ENCODE measurements at places on chromosomes 3 and 15.

DNA sequence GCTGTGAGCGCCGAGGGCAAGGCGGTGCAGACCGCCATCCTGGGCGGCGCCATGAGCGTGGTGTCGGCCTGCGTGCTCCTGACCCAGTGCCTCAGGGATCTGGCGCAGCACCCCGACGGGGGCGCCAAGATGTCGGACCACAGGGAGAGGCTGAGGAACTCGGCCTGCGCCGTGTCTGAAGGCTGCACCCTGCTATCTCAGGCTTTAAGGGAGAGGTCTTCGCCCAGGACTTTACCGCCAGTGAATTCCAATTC is 2.3 kb downstream of the TLNRD1 start:
- DNase-seq: no peak

DNA sequence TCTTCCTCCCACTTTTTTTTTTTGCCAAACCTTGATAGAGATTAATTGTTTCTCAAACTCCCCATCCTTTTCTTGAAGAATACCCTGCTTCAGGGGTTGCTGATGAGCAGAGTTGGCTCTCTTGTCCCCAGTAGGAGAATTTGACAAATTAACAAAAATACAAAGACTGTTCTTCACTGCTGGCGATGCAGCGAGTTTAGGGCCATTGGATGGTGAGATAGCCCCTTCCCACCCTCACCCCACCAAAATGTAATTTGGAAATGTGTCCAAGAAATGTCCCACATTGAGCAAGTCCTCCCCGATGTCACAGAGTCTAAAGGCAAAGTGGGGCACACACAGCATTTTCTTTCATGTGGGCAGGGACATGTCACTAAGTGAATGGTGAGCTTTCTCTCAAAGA is 136.0 kb upstream of the RARB start:
- no peak for DNase-seq

GRCh38 chr3:13507570-13508339 is 27.6 kb downstream of the HDAC11 start:
- DNase-seq: no peak

DNA sequence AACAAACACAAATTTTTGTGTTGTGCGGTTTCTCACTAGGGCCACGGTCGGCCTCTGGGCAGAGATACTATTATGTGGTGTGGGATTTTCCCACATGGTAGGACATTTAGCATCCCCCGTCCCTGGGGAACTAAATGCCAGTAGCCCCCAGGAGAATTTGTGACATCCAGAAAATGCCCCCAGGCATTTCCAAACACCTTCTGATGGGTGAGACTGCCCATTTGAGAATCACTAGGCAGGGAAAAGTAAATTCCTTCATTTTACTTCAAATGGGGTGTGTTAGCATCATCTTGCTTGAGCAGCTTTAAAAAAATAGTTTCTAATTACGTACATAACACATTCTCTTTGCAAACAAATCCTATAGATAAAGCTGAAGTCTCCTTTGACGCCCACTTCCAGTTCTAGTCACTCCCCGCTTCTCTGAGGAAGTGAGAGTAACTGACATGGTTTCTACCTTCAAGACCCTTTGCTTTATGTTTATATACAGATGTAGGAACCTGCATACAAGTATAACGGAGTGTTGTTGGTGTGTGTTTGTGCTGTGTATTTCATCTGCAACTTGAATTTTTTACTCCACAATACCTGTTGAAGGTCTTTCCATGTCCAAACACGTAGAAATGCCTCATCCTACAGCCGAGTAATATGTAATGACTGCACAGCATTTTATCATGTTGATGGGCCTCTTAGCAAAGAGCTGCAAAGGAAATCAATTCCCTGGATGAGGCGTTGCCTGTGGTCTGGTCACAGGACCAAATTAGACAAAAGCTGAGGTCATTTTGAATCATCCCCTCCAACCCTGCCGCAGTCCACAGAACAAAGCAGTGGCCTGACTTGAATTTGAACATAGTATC is 31.4 kb upstream of the ZBTB38 start:
- DNase-seq: no peak

- DNase-seq: no peak
These were observed 88.0 kb downstream of the NUP210 start for GRCh38 chr3:13332158-13332557.

DNA sequence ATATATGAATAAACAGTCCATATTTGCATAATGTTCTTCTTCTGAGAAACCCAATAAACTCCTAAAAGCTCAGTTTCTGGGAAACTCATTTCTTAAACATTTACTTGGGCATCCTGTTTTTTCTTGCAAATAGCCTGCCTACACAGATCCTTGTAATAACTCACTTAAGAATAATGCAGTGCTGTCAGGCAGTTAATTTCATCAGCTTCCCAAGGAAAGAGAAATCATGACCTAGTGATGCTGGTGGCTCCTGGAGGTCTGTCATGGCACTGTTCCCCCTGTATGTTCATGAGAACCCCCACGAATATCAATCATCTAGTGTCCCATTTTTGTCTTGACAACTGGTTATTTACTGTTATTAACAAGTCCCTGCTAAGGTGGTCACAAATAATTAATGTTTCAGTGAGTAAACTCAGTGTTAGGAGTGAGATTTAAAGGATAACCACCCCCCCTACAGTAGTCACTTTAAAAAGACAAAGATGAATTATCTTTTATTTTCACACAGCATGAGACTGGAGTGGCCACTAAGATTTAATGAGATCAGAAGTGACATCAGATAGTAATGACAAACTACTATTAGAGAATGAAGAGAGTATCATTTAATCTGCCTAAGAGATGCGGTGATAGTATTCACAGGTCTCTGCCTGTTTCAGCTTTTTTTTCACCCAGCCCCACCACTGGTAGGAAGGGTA is 279.5 kb upstream of the NECTIN3 start:
- DNase-seq: no peak

DNA sequence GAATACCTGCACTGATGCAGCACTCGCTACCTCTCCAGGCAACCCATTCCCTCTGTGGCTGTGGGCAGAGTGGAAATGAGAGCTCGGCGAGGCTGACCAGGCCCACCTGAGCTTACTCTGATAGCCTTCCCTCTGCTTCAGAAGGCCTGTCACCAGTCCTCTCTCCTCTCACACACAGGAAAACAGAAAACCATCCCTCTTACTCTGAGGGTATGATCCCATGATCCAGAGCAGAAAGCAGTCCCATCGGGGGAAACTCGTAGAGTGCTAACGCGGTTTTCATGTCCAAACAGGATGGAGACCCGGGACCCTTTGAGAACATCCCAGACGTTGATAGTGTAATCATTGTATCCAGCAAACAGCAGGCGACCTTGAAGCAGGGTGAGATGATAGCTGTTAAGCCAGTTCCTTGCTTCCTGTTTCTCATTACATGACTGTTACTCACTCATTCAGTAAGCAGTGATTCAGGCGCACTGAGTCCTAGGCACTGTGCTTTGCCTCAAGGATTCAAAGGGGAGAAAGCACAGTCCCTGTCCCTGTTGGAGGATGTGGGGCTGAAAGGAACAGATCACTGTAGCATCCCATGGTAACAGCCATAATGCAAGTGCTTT is 11.8 kb upstream of the BCL2L10 start:
- no peak for DNase-seq
